Epithelial cell of proximal tubule (primary cell): ENCODE measurements at places on chromosomes 3 and 15. TPM values are rescaled to one million over a fixed set of nuclear protein-coding genes. Genes with fewer than 3 reads are reported as not detected.

Gene GP9
- total RNA-seq, result not detected in 2 replicates

GRCh38 chr15:35522061-35522460 is 23.9 kb downstream of the DPH6 start:
- DNase-seq, result no peak

DNA sequence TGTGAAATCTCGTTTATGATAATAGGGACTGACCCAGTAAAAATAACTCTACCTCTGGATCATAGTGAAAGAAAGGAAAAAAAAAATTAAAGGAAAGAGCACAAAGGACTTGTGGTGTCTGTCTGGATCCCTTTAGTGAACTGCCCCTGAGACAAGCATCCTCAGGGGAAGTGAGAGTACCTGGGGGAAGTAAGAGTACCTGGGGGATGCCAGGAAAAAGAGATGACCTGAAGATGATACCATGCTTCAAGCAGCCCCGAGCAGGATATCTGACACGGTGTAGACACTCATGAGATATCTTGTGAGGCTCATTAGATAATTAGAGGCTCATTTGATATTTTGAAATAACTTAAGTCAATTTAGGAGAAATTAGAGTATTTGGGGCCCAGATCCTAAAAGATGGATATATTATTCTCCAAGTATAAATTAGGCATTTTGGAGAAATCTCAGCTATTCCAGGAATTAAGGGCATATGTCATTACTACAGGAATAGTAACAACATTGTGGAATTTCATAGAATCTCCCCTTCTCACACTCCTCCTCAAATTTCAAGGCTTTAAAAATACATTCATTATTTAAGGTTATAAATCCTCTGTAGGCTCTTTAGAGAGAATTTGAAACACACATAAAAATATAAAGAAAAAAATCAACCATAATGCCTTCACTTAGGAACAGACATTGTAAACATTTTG is 36.3 kb upstream of the PSMD6 start:
- no peak for DNase-seq

DNA sequence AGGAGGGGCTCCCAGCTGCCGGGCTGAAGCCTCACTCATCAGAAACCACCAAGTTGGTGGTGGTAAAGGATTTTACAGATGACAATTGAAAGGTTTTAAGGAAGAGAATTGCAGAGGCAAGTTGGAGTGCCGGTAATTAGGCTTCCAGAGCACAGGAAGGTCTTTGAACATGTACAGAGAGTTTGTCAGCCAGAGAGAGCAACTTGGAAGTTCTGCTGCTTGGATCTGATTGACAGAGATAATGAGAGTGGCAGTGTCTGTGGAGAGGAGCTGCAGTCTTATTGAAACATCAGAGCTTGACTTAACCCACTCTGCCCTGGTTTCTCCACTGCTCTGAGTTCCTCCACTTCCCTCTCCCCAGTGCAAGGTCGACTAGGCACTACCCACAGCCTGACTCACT is 448.6 kb downstream of the EPHB1 start:
- no peak for DNase-seq

GRCh38 chr3:51887620-51888019 is 12.2 kb upstream of the IQCF5 start:
- DNase-seq, result no peak
